ENCODE measurements at places on chromosomes 12 and 14. TPM values are rescaled to one million over a fixed set of nuclear protein-coding genes. Genes with fewer than 3 reads are reported as not detected.

PPFIA2 gene
- not detected for total RNA-seq

KRT85 gene
- total RNA-seq: under 0.01 TPM

NCOR2 gene
- total RNA-seq: 65.0 TPM

CCDC88C gene
- under 0.01 TPM for total RNA-seq

SLC6A13 gene
- total RNA-seq: not detected

SERPINA5 gene
- total RNA-seq: 4.6 TPM

POTEG gene
- not detected for total RNA-seq

ZNF891 gene
- 2.1 TPM for total RNA-seq

LMNTD1 gene
- 0.52 TPM for total RNA-seq
